Thoracic aorta (tissue), 2 donors: ENCODE measurements at places on chromosomes 7 and 10. TPM values are rescaled to one million over a fixed set of nuclear protein-coding genes. Genes with fewer than 3 reads are reported as not detected.

ARHGAP22 gene
- total RNA-seq, result 24.8 TPM

DNA sequence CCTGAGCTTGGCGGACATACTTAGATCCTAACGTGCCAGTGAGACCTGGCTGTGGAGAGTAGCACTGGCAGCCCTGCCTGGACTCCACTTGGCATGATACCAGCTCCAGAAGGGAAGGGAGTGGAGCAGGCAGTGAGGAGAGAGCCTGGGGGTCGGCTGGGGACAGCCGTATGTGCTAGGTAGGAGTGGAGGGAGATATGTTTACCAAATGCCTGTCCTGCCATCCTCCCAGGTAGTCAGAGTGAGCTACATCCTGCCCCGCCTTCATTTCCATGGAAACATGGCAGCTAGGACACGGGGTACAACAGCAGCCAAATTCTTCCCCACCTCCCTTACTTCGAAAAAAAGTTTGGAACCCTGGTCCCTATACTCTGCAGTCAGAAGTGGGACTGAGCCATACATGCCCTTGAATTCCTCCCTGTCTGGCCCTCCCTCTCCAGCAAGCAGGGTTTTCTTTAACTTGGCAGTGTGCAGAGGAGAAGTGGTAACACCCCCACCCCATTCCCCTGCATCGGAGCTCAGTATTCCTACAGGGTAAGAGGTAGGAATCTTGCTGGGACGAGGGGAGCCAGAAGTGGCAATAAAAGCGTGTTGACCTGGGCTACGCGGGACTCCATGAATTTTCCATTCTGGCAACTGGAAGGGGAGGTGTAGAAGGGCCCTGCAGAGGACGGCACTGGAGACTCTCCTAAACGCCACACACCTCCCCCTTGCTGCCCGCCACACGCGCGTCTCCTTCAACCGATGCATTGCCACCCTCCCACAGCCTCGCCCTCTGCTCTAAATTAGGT lies 20.0 kb upstream of the SMO start:
- H3K4me1 ChIP-seq, result peaks cover 15% of the 10 kb centered on the region
- H3K4me3 ChIP-seq, result peak overlapping the region; percentile 80
- H3K36me3 ChIP-seq, result no peaks in the 10 kb centered on the region
- H3K27ac ChIP-seq, result no peak overlapping the region
- H3K27me3 ChIP-seq, result no peaks in the 10 kb centered on the region

DNA sequence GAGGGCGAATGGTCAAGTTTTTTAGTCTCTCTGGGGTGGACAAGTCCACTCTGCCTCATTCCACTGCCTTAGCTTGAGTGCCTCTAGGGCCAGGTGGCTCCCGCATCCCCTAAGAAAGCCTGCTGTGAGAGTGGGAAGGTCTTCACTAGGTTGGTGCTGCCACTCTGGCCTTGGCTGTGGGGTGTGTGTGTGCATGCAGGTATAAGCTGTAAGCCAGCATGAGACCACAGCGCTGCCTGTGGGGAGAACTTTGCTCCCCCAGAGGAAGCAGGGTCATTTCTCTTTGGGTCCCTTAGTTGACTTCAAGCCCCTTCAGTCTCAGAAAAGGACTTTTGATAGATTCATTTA lies 25.5 kb upstream of the PCBD1 start:
- no peaks in the 10 kb centered on the region for H3K4me1 ChIP-seq
- no peak overlapping the region for H3K27ac ChIP-seq
- no peak overlapping the region for H3K4me3 ChIP-seq
- no peaks in the 10 kb centered on the region for H3K27me3 ChIP-seq

GRCh38 chr10:51074238-51075028 lies at the start of gene PRKG1:
PRKG1 (plus strand) TSS chr10:51074487.
- no peaks in the 10 kb centered on the region for H3K36me3 ChIP-seq
- DNase-seq, result peak; percentile 54
- H3K4me3 ChIP-seq, result peak within 1 kb of the TSS; percentile 80
- H3K27ac ChIP-seq, result peak within 1 kb of the TSS; percentile 91
- peaks cover 36% of the 10 kb centered on the region for H3K4me1 ChIP-seq

DNA sequence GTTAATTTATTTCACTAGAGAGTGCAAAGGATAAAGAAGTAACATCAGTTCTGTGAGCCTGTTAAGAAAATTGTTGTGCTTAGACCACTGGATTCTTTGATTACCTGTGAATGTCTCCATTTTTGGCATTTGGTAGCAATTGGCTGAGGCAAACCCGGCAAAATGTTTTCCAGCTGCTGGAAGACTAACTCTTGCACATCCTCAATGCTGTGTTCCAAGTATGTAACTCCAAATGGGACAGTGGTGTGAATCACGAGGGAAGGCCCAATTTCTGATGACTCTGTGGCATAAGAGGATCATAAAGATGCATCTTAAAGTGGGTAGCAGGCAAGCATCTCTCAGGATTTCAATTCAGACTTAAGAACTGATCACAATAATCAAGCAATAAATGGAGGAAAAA lies 268.8 kb downstream of the RNLS start:
- no peak overlapping the region for H3K4me3 ChIP-seq
- no peak for DNase-seq
- no peaks in the 10 kb centered on the region for H3K27me3 ChIP-seq
- H3K27ac ChIP-seq, result no peak overlapping the region
- H3K4me1 ChIP-seq, result no peaks in the 10 kb centered on the region
- no peaks in the 10 kb centered on the region for H3K36me3 ChIP-seq

GRCh38 chr10:13890233-13891127 lies 303.7 kb downstream of the PRPF18 start:
- H3K4me3 ChIP-seq, result peak overlapping the region; percentile 71
- H3K36me3 ChIP-seq, result no peaks in the 10 kb centered on the region
- no peaks in the 10 kb centered on the region for H3K27me3 ChIP-seq
- peak overlapping the region; percentile 50 for H3K27ac ChIP-seq

DNA sequence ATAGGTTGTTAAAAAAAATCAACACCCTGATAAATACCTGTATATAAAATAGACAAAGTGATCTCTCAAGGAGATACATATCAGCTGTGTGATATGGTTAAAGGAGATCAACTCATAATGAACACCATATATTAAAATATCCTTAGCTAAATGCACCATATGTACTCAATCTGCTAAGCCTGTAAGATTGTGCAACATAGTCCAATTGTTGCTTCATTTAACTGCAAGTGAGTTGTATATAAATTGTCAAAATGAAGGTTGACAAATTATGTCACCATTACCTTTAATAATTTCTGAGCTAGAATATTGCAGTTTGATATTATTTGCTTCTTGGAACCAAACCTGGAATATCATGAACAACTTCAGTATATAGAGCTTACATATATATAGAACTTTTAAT lies 283.7 kb downstream of the MALRD1 start:
- H3K27ac ChIP-seq, result no peak overlapping the region
- no peaks in the 10 kb centered on the region for H3K27me3 ChIP-seq
- H3K36me3 ChIP-seq, result no peaks in the 10 kb centered on the region
- H3K4me1 ChIP-seq, result no peaks in the 10 kb centered on the region
- no peak overlapping the region for H3K4me3 ChIP-seq
- DNase-seq, result no peak

OR2A12 gene
- not detected for total RNA-seq

VWDE gene
- total RNA-seq, result not detected

DNA sequence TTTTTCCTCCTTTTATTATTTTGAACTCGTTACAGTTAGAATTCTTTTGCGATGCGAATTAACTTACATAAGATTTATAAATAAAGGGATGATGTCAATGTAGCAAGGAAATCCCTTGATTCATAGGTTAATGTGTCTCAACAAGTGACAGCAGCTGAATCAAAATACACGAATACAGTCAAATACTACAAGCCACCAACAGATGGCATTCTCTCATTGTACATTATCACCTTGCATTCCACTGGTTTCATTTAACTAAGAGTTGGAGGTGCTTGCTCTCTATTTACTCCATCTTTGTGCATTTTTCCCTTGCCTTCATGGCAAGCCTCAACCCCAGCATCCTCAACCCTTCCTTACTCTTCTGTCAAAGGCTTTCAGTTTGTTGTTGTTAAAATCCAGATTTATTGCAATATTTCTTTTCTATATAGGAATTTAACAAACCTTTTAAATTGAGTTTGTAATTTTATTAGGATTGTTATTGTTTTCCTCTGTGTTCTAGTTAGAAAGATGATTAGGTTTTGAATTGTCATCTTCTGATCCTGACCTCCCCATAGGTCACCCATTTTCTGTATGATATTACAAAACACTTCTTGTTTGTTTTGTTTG lies 78.3 kb downstream of the SLC25A40 start:
- DNase-seq, result no peak
- H3K27me3 ChIP-seq, result no peaks in the 10 kb centered on the region

GRCh38 chr7:94004024-94004951 lies at the start of gene BET1:
BET1 (minus strand) TSS chr7:94004355; CDS start chr7:94004216, 139 bp downstream.
- no peaks in the 10 kb centered on the region for H3K36me3 ChIP-seq
- H3K4me1 ChIP-seq, result peaks cover 12% of the 10 kb centered on the region
- H3K27me3 ChIP-seq, result no peaks in the 10 kb centered on the region
- peak; percentile 91 for DNase-seq

DNA sequence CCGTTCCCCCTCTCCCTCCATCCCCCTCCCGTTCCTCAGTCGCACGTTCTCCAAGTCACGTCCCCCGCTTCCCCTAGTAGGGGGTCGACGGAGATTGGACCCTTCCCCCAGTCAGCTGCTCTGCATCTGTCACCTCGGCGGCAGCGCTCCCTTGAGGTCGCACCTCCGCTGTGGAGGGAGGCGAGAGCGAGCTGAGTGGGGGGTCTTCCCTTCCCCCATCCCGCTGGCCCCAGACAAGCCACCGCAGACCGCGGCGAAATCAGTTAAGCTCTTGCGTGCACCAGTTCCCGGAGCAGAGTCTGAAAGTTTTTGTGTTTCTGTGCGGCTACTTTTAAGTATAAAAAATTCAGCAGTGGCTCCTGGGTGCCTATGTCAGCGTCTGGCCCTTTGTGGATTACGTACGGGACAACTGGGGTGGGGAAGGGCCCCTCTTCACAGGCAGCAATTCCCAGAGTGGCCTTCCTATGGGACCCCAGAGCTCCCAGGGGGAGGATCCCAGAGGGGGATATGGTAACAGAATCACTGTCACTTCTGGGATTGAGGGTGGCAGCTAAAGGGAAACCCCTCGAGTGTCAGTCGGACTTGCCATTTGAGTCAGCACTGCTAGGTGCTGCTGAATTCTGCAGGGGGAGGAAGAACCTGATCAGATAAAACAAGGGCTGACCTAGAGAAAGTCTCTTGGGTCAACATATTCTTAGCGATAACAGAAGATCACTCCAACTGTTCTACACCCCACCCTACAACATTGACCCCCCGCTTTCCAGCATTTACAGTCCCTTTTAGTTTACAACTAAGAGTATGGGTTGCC lies 12.5 kb upstream of the DDIT4 start:
- H3K4me3 ChIP-seq, result peak overlapping the region; percentile 77
- no peaks in the 10 kb centered on the region for H3K27me3 ChIP-seq
- H3K36me3 ChIP-seq, result no peaks in the 10 kb centered on the region
- peak overlapping the region; percentile 69 for H3K27ac ChIP-seq
- no peak for DNase-seq

- no peaks in the 10 kb centered on the region for H3K36me3 ChIP-seq
- DNase-seq, result no peak
- peaks cover 9% of the 10 kb centered on the region for H3K4me1 ChIP-seq
- H3K27ac ChIP-seq, result no peak overlapping the region
- H3K4me3 ChIP-seq, result no peak overlapping the region
Observed at GRCh38 chr7:156780724-156781455, 112.1 kb downstream of the LMBR1 start.

ANKIB1 gene
- total RNA-seq, result 37.1 TPM

FFAR4 gene
- not detected for total RNA-seq
